Naive thymus-derived CD8-positive, alpha-beta T cell (primary cell): ENCODE measurements at places on chromosomes 3 and 15. TPM values are rescaled to one million over a fixed set of nuclear protein-coding genes. Genes with fewer than 3 reads are reported as not detected.

- no peak for DNase-seq
Observed at GRCh38 chr3:187875863-187876262, 130.6 kb upstream of the BCL6 start.

NTRK3 gene
- not detected for total RNA-seq

ECE2 gene
- not detected for total RNA-seq

DNA sequence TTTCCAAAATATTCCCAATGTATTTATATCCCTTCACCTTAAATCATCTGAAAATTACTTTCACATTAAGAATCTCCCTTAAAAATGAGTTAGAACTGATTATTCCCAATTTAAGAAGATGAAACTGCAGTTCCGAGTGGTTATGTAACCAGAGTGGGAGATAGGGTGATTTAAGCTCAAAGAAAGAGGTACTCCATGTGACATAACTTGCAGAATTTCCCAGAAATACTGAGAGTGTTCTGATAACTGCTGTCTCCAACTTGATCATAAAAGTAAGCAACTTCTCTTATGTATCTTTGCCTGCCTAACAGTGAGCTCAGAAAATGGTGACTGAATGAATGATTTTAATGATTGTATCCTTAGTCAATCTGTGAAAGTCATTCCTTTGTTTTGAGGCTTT is 32.3 kb downstream of the ARRDC4 start:
- DNase-seq = no peak

GRCh38 chr15:47414207-47414606 is 303.1 kb upstream of the SEMA6D start:
- DNase-seq = no peak

STRIT1 gene
- not detected for total RNA-seq

FMN1 gene
- total RNA-seq = 0.19 TPM

GRCh38 chr3:34011171-34012101 is 213.0 kb downstream of the PDCD6IP start:
- DNase-seq = no peak

DNA sequence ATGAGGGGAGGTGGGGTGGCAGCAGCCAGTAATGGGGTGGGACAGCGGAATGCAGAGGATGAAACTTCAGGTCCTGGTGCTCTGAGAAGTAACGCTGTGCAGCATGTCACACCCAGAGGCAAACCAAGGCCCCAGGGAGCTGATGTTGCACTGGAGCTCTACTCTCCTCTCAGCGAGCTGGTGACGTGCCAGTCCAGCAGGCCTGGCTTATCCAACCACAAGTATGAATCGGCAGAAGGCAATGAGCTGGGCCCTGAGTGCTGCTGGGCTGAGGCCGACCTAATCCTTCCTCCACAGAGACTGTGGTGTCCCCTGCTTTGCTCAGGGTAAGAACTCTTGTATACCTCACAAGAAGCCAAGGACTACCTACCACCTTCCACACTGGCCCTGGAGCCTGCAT is 30.5 kb downstream of the CD86 start:
- DNase-seq = no peak
